ENCODE measurements at places on chromosomes 5 and 9.

DNA sequence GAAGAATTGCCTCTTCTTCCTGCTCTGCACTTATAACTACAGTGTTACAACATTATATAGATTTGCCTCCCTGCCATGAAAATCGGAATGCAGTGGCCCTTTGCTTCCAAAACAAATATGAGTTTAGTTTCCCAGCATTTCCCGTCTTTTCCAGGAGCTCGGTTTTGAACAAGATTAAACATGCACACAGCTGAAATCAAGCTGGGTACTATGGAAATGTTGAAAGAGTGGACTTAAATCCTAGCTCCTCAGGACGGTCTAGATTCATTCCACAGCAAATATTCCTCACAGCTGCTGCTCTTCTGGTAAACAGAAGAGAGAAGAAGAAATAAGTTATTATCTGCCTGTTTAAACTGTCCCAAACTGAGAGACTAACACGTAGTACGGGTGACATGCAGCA, 161.4 kb downstream of the PIK3R1 start:
- DNase-seq: no peak

DNA sequence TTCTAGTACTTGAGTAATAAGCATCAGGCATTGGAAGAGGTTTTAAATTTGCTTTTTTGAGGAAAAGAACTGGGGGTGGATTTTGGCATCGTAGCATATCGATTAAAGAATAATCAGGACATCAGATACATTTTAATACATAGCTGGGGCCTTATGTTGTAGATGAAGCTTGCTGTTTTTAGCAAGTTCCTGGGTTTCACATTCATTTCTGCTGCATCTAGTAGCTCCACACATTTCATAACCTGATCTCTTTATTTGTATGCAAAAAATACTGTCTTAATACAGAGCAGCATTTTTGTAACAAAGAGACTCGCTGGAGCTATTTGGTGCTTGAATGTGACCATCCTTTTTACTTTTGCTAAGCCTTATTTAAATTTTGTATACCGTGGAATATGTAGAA, 28.5 kb downstream of the CD180 start:
- DNase-seq: no peak

GRCh38 chr5:172648013-172648381, 6.9 kb downstream of the NEURL1B start:
- peak; percentile 29 for DNase-seq

DNA sequence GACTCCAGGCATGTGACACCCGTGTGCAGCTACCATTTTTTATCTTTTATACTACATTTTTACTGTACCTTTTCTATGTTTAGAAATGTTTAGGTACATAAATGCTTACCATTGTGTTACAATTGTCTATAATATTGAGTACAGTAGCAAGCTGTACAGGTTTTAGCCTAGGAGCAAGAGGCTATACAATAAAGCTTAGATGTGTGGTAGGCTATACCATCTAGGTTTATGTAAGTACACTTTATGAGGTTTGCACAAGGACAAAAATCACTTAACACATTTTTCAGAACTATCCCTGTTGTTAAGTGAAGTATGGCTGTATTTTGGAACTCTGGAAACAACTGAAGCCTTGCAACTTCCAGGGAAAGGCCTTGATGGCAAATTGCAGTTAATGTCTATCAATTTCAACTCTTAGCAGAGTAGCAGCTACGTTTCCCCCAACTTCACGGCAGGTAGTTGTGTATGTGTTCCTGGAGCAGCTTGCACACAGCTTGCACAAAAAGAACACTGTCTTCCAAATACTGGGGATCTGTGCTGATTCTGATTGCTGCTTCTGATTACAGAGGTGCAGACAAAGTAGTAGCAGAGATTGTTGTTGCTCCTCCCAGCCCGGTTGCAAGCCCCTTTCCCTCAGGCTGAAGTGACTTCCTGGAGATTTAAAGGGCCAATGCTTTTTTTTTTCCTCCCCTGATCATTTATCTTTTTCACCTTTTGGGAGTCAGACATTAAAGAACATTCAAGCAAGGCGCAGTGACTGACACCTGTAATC, 30.0 kb downstream of the SIL1 start:
- DNase-seq: peak; percentile 53

DNA sequence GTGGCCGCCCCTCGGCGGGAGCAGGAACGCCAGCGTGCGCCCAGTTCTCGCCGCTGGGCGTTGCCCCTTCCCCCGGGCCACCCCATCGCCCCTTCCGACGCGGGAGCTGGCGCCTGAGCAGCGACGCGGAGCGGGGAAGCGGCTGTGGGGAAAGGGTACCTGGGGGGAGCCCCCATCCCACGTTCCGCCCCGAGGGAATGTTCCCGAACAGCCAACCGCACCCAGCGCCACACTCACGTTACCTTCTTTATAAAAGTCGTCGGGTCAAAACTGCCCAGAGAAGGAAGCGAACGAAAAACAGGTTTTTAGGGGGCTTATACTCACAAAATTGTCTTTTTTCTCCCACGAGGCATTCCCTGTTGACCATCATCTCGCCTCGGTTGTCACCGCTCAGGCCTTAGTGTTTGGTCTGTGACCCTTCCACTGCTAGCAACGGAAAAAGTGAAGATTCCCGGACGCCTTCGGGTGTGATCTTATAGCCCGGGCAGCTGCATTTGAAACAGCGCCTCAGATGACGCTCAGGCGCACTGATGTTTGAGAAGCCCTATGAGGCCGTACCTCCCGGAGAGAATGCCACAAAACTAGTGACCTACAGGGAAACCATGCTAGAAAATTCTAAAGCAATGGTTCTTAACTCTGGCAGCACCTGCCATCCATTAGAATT, 475 bp upstream of the GOLM1 start:
- DNase-seq: peak; percentile 78

DNA sequence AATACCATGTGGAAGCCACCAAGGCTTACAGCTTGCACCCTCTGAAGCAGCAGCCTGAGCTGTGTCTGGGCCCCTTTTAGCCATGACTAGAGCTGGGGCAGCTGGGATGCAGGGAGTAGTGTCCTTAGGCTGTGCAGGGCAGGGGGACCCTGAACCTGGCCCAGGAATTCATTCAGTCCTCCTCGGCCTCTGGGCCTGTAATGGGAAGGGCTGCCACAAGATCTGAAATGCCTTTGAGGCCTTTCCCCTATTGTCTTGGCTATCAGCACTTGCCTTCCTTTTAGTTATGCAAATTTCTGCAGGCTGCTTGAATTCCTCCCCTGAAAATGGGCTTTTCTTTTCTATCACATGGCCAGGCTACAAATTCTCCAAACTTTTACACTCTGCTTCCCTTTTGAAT, 9.0 kb downstream of the GPR150 start:
- DNase-seq: no peak

DNA sequence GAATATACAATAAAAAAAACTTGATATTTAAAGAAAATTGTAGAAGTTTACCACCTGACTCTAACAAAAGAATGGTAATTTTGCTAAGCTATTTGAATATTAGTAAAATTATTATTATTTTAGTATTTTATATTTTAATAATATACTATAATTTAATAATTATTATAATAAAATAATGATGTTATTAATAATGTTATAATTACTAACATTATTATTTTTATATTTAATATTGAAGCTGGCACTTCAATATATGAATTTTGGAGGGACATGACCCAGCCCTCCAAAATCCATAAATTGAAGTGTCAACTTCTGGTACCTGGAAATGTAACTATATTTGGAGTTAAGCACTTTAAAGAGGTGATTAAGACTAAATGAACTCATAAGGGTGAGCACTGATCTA, 486.1 kb upstream of the CDH9 start:
- DNase-seq: no peak

GRCh38 chr9:99046542-99047071, 58.3 kb upstream of the TGFBR1 start:
- DNase-seq: no peak

- DNase-seq: no peak
These were observed 946.0 kb downstream of the NR2F1-AS1 start for GRCh38 chr5:92635001-92635461.

DNA sequence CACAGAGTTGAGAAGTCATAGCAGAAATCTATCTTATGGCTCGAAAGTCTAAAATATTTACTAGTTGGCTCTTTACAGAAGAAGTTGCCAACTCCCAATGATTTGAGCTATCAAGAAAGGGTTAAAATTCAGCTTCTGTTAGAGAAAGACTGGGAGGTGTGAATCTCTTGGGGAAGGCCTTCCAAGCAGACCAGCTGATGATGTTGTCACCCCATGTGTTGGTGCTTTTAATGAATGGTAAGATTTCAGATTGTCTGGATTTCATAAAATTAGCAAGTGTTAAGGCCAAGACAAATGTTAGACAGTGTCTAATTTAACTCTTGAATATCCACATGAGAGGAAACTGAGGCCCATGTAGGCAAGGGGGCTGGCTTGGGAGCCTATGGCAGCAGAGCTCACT, 63.9 kb downstream of the PPARGC1B start:
- DNase-seq: no peak

DNA sequence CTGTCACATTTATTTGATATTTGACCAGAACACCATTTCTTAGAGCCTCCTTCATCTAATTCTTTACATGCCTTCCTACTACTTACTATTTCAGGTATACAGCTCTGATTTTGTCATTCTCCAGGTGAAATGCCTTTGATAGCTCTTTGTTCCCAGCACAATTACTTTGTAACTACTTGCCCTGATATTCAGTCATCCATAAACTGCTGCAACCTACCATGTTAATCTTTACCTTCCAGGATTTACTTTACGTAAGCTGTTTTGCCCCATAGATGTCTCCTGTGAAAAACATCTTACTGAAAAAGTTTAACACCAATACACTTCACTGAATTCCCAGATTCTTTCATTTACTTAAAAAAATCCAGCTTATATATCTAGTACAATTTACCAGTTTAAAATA, 443.8 kb upstream of the CYLC2 start:
- DNase-seq: no peak

DNA sequence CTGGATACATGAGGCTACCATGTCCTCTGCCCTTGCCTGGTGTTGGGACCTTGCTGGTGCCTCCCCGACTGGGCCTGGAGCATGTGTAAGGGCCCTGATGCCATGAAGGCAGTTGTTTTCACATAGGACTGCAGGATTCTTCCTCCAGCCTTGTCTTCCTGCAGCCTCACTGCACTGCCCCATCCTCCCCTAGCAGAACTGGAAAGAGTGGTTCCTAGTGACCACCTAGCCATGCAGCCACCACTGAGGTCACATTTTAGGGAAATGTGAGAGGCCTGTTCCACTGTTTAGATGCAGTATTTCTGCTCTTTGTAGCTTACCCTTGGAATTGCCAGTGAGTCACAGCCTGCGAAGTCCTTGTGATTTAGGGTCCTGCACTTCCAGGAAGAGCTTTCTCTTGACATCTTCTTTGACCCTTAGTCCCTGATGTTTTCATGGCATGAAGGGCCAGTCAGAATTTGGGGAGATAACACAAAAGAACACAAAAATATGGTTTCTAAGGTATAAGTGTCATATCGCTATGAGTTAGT, 24.2 kb upstream of the TNFAIP8 start:
- no peak for DNase-seq

DNA sequence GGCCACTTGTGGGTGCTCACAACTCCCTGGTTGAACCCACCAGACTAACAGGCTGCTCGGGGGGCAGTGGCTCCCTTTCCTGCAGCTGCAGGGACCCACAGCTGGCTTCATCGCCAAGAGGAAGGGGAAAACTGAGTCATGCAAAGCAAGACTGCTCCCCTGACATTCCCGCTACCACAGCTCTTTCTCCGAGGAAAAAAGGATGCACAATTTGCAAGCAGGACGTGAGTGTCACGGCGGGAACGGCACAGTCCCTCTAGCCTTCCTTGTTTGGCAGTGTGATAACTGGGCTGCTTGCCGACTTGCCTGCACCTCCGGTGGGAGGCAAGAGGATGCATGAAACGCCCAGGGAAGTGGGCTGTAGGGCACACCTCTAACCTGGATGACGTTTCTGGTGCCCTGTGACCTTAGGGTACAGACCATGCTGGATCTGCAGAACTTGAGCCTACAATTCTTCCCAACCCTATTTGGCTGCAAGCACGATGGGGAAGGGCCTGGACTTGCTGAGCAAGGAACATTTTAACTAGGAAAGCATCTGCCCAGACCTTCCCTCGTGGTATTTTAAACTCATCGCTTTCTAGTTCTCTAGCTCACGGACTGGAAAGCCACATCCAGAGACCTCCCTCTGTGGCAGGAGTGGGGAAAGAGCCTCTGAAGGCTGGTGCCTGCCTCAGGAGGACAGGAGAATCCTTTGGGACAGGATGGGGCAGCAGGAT, 7.8 kb downstream of the SH3PXD2B start:
- DNase-seq: no peak

GRCh38 chr9:108056805-108057386, 567.3 kb upstream of the KLF4 start:
- no peak for DNase-seq

DNA sequence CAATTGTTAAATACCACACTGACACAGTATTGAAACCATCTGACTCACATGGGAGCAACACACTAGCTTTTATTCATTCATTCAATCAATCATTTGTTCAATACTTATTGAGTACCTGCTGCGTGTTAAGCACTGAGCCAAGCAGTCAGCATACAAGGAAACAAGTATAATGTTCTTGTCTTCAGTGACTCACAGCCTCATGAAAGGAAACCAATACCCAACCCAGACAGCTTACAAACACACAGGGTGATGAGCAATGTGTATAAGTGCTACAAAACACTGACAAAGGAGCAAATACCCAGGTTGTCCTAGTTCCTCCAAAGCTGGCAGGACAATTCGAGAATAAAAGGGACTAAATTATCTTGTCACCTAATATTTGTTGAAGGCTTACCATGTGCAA, 67.6 kb upstream of the RASEF start:
- no peak for DNase-seq

GRCh38 chr5:142931896-142932686, 161.9 kb downstream of the ARHGAP26 start:
- no peak for DNase-seq

GRCh38 chr5:94481059-94481458, 137.3 kb downstream of the KIAA0825 start:
- no peak for DNase-seq

- DNase-seq: peak; percentile 15
These were observed 131.2 kb downstream of the HTR4 start for GRCh38 chr5:148523139-148523538.

- no peak for DNase-seq
These were observed 89.7 kb downstream of the ELAVL2 start for GRCh38 chr9:23736293-23736692.

DNA sequence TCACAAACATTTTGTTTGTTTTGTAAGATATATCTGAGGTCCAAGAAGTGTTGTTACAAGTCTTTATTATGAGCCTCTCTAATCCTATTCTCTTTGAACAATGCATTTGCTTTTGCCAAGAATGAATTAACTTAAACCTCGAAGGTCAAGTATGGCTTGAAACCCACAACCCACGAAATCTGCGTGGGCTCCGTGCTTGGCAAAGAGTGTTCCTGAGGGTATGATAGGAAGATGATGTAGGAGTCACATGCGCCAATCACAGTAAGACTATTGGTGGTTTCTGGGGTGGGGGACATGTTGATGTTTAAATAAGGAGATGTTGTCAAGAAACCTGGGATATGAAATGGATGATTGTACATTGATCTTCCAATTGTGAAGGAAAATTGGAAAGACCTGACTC, 330.8 kb upstream of the RFX3 start:
- no peak for DNase-seq

- no peak for DNase-seq
These were observed 38.2 kb downstream of the COL5A1 start for GRCh38 chr9:134679616-134680392.

Data from hematopoietic multipotent progenitor cell treated with erythropoietin and hydrocortisone succinate and interleukin-3 and kit ligand, for 4 days (in vitro differentiated cells).